Stimulated activated CD8-positive, alpha-beta memory T cell treated with anti-CD3 and anti-CD28 coated beads, Interleukin-7, amount 100 ng/mL, for 48 hours (primary cell): ENCODE measurements at places on chromosomes 4 and X.

GRCh38 chr4:153655002-153655541, 29.0 kb upstream of the TLR2 start:
- DNase-seq, result no peak

DNA sequence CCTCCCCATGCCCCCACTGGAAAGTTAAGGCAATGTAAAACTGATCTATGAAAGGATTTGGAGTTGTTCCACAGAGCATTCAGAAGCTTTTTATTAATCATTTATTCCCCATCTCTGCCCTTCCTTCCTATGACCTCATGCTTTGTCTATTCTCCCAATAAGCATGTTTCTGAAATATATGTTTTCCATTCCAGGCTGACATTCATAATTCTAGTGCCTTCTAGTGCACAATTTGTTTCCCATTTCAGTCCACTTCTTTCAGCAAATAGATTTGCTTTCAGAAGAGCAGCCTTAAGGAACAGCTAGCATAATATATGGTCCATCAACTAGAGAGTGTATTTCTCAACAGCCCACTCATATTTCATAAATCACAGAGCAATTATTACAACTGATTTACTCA, 77.1 kb upstream of the ATXN3L start:
- no peak for DNase-seq

GRCh38 chrX:70343435-70343834, 53.5 kb downstream of the KIF4A start:
- no peak for DNase-seq

- DNase-seq, result no peak
These were observed 518.9 kb downstream of the MID1IP1 start for GRCh38 chrX:39320165-39320564.

- no peak for DNase-seq
These were observed 11.5 kb downstream of the DCLK2 start for GRCh38 chr4:150089732-150090131.

DNA sequence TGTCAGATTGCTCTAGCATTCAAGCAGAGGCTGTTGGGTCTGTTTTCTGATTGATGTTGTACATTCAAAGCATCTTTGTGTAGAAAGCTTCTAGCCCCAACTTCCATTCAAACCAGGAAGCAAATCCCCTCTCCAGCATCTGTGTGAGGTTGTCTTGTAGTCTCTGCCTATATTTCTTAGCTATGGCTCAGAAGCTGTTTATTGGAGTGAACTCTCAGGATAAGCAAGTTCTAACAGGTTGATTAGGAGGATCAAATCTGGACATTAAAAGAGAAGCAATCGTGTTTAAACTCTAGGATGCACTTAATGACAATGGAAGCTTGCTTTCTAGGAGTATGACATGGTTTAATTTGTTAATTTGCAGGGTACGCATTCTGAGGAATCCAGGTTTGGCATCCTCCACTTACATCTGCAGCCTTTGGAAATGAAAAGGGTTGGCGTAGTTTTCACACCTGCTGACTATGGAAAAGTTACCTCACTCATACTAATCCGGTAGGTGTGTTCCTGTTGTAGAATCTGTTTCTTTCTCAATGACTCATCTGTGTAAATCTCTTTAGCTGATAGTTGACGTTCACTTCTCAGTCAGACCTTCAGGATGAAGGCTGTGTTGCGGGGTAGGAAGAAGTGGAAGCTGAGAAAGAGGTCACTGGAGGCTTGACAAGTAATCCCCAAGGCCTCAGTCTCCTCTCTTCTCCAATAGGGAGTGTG, 88.0 kb upstream of the TLR2 start:
- DNase-seq, result no peak

GRCh38 chr4:2436301-2436700, 17.5 kb downstream of the CFAP99 start:
- no peak for DNase-seq

GRCh38 chrX:134688839-134689238, 30.6 kb upstream of the PLAC1 start:
- DNase-seq, result no peak

DNA sequence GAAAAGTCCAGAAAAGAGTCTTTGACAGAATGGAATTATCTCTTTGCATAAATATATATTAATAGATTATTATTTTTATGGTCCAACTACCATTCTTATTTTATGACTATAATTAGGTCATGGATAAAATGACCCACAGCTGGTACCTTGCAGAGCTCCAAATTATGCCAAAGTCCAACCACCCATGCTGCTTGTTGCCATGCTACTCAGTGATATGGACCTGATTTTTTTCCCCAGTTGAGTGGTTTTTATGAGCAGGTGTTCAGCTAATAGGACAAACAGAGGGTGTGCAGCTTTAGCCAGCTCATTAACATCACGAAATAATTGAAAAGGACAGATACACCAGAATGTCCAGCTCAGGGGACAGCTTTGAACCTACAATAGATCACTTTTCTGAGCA, 9.7 kb downstream of the HOPX start:
- DNase-seq, result no peak

GRCh38 chr4:102344520-102344953, 745 bp downstream of the SLC39A8 start:
- DNase-seq, result peak; percentile 48

DNA sequence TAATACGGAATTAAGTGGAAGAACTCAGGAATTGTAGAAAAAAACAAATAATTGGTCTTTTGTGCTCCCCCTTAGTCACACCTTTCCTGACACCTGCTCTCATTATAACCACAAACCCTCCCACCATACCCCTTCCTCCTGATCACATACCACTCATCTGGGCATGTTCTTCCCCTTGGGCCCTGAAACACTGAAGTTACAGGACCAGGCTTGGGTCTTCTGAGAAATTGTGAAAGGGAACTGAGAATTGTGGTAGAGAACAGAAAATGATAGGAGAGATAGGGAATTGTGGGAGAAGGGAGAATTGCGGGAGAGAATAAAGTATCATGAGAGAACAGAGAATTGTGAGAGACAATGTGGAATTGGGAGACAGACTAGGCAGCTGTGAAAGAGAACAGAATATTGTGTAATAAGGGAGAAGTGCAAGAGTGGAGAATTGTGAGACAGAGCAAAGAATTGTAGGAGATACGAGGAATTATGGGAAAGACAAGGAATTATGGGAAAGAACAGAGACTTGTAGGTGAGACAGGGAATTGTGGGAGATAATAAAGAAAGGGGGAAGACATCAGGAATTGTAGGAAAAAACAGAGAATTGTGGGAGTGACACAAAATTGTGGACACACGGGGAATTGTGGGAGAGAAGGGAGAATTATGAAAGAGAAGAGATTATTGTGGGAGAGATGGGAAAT, 2.7 kb upstream of the HCCS start:
- no peak for DNase-seq

DNA sequence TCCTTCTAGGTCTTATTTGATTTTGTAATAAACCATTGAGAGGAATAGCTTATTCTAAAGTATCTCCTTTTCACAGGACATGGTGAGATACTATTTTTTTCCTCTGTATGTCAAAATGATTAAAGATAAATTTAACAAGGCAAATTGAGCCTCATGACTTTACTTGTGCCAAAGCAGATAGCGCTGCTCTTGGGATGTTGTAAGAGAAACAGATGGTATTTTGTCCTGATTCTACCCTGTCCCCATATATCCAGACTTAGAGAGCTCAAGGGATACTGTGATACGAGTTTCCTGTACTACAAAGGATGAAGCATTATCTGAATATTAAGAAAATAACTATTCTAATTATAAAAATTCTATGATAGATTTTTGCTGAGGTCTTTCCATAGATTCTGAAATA, 34.0 kb downstream of the EMCN start:
- DNase-seq, result no peak

GRCh38 chr4:62028745-62029144, 828.6 kb downstream of the ADGRL3 start:
- no peak for DNase-seq

GRCh38 chrX:3184176-3184930, 143.1 kb downstream of the ARSF start:
- no peak for DNase-seq

- DNase-seq, result no peak
These were observed 53.0 kb upstream of the PPP2R3B start for GRCh38 chrX:439719-440118.

DNA sequence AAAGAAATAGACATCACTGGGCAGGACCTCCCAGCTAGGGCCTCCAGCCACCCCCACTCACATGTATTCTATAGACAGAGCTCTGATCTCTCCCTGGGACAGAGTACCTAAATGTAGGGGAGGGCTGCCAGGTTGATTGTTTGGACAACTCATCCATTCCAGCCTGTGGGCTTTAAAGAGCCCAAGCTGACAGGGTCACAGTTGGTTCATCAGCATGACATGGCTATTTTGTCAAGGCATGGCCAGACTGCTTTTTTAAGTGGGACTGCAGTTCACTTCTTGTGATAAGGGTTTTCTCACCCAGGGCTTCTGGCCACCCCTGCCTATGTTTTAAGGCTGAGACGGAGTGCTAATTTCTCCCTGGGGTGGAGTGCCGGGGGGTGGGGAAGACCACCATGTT, 63.3 kb downstream of the KLHL4 start:
- no peak for DNase-seq
